ENCODE measurements at places on chromosomes 16 and 17.

- no peak for DNase-seq
Observed at GRCh38 chr16:2016407-2016922, 3.1 kb upstream of the NPW start.

- DNase-seq, result no peak
Observed at GRCh38 chr16:89005201-89006035, 28.4 kb upstream of the CBFA2T3 start.

GRCh38 chr16:86306011-86306644 is 204.2 kb upstream of the FOXF1 start:
- no peak for DNase-seq

DNA sequence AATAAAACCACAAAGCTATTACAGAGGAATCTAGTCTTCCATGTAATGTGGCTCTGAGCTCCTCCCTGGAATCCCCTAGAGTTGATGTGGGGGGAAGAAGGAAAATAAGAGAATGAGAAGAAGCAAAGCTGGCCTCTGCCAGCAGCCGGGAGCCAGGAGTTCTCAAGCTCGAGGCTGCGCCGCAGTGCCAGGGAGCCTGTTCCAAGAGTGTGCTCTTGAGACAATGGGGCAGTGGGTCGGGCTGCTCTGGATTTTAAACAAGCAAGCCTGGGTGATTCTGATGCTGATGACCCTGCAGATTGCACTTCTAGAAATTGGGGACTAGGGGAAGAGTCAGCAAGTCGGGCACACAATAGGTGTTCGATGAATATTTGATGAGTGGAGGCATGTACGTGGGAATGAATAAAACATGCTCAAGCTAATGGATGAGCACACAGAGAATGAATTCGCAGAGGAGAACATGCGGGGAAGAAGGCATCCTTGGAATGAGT is 119.9 kb downstream of the CMIP start:
- DNase-seq, result no peak

DNA sequence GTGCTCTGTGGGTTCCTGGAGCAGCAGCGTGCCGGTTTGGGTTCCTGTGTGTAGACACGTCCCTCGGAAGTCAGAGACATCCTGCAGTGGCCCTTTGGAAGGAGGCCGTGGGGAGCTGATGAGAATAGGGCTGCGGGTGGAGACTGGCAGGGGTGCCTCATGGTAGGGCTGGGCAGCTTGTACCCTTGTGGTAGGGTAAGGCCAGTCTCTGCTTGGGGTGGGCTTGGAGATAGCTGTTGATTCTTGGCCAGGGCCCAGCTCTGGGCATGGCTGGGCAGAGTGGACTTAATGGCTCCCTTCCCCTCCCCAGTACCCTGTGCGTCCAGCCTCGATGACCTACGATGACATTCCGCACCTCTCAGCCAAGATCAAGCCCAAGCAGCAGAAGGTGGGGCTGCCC is 10.6 kb downstream of the POLR3E start:
- no peak for DNase-seq

DNA sequence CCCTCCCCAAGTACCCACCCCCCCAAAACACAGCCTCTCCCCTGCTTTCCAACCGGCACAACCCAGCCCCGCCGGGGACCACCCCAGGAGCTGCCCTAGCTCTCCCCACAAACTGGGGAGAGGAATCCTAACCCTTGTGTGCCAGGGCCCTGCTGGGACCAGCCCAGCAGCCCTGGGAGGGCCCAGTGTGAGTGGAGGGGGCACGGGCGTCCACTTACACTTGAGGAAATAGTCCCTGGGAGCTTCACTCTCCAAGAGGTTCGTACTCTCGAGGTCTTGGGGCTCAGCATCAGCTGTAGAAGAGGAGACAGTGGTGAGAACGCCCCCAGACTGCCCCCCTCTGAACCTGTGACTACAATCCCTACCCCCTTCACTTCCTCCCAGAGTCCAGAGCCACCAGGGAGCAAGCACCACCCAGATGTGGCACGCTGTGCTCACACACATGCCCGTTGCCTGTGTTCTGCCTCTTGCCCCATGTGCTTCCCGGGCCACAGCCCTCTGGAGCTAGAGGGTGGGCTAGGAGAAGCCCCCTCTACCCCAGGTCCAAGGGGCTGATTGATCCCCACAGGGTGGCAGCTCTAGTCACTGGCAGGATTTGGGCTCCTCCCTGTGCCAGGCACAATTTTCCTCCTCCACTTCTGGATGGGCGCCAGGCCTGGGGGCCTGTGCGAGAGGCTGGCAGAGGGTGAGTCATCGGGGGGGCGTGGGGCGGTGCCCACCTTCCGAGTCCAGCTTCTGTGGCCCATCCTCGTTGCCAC is 3.0 kb downstream of the TRIM47 start:
- DNase-seq, result no peak

DNA sequence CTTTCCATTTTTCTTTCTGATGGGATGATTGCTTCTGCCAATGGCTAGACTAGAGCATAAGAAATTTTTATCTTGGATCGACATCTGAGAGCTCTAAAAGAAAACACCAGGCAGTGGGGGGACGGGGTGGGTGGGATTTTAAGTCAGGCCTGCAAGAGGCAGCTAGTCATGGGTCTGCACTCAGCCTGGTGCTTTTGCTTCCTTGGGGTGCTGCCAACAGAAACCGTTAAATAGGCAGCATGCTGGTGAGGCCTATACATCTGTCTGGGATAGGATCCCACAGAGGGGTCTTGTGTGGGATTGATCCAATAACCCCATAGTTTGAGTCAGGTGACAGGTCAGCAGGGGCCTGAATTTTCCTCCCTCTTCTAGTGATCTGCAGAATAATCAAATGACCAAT is 26.9 kb downstream of the ZNRF1 start:
- no peak for DNase-seq

GRCh38 chr17:39737760-39738567 is at the start of gene GRB7:
TSS of gene GRB7 (plus strand) at chr17:39737938. CDS start at chr17:39742302, 4,364 bp downstream.
- no peak for DNase-seq

GRCh38 chr17:63960006-63960405 is 12.7 kb downstream of the SCN4A start:
- DNase-seq, result no peak

- DNase-seq, result no peak
Observed at GRCh38 chr17:6711681-6712057, 1.5 kb downstream of the SLC13A5 start.

GRCh38 chr16:84652566-84652965 is 4.3 kb downstream of the KLHL36 start:
- no peak for DNase-seq

DNA sequence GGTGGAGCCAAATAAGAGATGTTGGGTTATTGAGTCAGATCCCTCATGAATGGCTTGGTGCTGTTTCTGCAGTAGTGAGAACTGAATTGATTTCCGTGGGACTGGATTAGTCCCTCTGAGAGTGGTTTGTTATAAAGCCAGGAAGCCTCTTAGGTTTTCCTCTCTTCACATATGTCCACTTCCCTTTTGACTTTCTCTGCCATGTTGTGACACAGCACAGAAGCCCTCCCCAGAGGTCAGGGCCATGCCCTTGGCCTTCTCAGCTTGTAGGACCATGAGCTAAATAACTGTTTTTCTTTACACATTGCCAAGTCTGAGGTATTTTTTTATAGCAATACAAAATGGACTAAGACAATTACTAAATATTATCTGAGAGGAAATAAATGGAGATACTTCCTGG is 10.3 kb upstream of the HAPSTR1 start:
- no peak for DNase-seq

DNA sequence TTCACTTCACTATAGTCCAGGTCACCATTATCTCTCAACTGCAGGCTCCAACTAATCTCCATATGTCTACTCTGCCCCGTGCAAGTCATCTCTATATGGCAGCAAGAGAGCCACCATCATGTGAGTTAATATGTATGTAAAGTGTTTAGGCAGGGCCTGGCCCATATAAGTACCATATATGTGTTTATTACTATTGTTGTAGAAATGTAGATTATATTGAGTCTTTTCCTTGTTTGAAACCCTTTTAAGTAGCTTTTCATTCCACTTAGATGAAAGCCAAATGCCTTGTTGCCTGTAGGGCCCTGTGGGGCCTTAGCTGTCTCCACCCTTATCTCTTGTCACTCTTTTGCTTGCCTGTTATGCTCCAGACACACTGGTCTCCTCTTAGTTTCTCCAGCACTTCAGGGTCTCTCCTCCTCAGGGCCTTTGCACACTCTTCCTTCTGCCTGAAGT is 164.0 kb downstream of the PHKB start:
- no peak for DNase-seq

GRCh38 chr16:73034374-73034773 is 13.6 kb downstream of the ZFHX3 start:
- DNase-seq, result no peak

DNA sequence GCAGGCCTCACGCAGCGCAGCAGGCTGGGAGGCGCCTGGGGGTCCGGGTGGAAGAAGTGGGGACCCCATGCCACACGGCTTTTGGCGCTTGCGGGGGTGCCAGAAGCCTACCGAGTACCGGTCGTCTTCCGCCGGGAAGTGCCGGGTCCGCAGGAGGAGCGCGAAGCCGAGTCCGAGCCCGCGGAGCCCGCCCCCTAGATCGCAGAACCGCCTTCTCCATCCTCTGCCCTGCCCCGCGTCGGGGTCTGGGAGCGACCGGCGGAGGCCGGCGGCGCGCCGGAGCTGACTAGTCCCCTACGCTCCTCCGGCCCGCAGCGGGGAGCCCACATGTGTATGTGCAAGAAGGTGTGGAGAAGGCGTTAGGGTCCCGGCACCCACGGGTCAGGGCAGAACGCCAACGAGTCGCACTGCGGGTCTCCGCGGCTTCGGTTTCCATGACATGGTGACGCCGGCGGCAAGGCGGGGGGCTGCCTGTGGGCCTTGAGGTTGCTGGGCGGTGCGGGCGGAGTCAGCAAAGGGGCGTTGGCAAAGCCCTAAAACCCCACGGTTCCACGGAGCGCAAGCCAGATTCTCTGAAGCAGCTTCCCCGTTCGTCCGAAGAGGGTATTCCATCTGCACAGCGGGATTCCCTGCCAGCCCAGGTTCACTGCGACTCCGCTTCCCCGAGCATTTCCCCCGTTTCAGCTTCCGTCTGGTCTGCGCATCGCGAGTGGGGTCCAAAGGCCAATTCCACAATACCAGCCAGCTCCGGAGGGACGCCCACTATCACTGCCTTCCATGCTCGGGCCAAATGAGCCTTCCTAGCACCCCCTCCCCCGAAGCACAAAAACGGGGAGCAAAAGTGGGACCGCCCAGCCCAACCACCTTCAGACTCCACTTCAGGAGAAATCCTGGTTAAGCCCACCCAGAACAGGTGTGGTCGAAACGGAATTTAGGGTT is 2.3 kb upstream of the LHX1 start:
- no peak for DNase-seq

DNA sequence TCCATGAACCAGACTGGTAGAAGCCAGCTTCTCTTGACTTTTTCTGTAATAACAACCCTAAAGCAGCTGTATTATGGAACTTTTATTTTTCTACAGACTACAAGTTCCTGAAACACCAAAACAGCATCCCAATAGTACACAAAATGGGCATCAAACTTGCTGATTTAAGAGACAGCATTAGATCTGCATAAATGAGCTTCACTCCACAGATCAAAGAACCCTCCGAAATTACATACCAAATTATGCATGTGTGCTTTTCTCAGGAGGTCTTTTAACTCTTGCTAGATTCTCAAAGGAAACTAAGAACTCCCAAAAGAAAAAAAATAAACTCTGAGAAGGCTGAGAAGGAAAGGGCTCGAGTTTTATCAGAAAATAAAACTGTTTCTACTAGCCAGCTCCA is 12.3 kb downstream of the UBE2G1 start:
- DNase-seq, result no peak

DNA sequence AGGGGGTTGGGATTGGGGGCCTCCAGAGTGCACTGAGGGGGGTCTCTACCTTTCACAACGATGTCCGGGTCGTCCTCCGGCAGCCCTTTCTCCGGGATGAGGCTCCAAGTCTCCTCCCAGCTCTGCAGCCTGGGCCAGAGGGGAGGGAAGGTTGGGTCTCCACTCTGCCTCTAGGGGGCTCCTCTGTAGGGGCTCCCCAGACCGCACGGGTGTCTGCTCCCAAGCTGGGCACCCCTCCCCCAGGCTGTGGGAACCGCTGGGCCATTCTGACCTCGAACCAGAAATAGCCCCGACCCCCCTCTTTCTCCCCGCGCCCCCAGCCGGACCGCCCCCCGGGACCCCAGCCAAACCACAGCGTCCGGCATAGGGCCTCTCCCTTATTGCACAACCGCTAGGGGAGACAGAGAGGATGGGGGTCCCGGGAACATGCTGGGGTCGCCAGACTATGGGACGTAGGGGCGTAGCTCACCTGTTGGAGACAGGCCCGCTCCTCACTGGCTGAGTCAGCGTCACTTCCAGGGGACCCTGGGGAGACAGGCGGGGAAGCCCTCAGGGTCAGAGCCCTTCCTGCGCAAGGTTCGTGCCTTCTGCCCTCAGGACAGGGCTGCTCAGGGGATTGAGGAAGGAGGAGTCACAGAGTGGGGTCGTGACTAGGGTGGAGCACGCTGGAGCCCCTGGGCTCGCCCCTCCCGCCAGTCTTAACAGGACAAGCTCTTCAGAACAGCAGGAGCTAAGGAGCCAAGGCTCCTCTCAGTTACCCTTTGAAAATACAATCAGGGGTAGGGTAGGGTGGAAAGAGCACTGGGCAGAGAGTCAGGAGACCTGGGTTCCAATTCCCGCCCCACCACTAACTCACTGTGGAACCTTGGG is 2.7 kb downstream of the PLEKHH3 start:
- DNase-seq, result no peak

DNA sequence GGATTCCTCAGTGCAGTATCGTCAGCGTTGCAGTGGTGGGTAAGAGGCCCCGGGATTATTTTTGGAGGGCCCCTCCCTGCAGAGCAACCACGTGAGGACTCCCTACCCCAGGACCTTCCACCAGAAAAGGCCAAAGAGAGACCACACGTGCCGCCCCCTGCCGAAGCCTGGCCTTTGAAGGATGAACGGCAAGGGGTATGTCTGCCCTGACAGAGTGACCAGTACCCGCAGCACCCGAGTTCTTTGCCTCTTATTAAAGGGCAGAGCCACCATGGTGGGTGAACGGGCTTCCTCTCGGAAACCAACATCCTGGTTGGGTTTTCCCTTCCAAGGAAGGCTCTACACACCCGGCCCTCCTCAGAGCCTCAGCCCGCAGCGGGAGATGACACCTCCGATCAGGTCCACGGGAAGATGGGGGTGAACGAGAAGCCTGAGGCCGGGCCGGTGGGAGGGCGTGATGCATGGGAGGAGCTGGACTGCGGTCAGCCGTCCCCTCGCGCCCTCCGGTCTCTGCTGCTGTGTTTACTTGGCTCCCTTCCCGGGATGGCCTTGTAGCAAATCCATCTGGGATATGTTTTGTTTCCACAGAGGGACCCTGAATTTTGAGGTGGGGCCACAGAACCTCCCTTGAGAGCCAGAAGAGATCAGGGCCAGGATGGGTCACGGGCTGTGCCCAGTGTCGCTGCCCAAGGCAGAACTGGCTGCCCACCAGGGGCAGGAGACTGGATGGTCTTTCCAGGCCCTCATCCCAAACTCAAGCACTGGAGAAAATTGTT is 49.1 kb downstream of the TBC1D16 start:
- DNase-seq, result no peak

DNA sequence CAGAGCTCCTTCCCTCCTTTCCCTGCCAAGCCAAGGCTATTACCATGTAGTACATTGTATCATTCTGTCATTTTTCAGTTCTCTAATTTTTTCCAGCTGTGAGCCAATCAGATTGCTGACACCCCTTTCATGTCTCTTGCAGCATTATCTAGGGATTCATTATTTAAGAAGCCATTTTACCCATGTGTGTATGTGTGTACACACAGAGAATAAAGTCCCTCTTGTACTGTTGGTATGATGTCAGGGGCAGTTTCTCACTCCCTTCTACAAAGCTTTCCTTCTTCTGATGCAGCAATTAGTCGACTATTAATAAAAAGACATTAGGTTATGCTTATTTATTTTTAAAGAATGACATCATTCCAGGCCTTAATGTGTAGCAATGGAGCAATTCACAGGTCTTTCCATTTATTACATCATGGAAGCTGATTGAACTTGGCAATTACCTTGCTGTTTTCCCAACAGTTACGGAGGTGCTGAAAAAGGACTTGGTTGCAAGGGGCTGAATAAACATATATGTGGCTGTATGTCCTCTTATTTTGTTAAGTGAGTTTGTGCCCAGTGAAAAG is 159.4 kb upstream of the HS3ST3A1 start:
- no peak for DNase-seq

Measured in activated naive CD4-positive, alpha-beta T cell treated with anti-CD3 and anti-CD28 coated beads, Interleukin-2, amount 50 U/mL, for 16 hours (primary cell).